ENCODE measurements at places on chromosomes 4 and X. TPM values are rescaled to one million over a fixed set of nuclear protein-coding genes. Genes with fewer than 3 reads are reported as not detected.

Gene KCNE5
- not detected for total RNA-seq

Gene HHIP
- total RNA-seq: 19.3 TPM

Gene SH3D19
- 116 TPM for total RNA-seq

DNA sequence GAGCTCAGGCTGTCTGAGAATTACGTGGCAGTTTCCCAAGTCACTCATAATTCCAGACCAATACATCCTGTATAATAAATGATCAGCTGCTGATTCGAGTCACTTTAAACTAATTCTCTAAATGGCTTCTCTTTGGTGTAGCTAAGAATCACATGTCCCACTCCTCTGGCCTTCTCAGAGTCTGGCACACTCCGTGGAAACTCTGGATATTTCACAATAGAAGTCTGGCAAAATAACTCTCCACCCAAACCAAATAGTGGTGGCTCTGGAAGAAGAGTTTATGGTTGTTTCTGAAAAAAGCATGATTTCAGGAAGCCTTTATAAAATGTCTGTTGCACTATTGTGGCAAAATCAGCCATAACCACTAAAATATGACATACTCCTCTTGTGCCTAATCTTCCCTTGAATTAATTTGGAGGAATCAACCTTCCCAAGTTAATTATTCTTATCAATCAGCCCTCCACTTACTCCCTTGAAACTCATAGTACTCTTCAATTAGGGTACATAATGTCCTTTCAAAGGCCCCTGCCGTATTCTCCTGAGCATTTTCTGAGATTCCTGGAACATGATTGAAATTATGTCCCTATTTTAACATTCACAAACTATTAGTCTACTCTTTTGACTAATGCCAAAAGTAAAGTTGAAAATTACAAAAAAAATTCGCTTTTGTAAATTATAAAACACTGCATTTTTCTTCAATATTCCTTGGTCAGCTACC lies 991.6 kb downstream of the FAT4 start:
- H3K27me3 ChIP-seq: no peaks in the 10 kb centered on the region
- no peak overlapping the region for H3K4me3 ChIP-seq
- H3K27ac ChIP-seq: no peak overlapping the region
- H3K36me3 ChIP-seq: no peaks in the 10 kb centered on the region
- no peaks in the 10 kb centered on the region for H3K4me1 ChIP-seq
- no peak for DNase-seq

DNA sequence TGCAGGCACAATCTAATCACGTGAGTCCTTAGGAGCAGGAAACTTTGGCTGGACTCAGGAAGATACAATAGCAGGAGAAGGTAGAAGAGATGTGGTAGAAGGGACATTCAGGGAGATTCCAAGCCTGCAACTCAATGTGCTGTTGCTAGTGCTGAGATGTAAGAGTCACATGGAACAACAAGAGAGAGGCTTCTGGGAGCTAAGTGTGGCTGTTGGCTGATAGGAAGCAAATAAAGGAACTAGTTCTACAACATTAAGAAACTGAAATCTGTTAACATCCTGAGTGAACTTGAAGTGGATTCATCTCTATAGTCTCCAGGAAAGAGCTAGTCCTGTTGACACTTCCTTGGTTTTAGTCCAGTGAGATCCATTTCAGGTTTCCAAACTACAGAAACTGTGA lies 1207.4 kb downstream of the ADGRL3 start:
- H3K27ac ChIP-seq: no peak overlapping the region
- H3K4me1 ChIP-seq: no peaks in the 10 kb centered on the region
- H3K27me3 ChIP-seq: no peaks in the 10 kb centered on the region

DNA sequence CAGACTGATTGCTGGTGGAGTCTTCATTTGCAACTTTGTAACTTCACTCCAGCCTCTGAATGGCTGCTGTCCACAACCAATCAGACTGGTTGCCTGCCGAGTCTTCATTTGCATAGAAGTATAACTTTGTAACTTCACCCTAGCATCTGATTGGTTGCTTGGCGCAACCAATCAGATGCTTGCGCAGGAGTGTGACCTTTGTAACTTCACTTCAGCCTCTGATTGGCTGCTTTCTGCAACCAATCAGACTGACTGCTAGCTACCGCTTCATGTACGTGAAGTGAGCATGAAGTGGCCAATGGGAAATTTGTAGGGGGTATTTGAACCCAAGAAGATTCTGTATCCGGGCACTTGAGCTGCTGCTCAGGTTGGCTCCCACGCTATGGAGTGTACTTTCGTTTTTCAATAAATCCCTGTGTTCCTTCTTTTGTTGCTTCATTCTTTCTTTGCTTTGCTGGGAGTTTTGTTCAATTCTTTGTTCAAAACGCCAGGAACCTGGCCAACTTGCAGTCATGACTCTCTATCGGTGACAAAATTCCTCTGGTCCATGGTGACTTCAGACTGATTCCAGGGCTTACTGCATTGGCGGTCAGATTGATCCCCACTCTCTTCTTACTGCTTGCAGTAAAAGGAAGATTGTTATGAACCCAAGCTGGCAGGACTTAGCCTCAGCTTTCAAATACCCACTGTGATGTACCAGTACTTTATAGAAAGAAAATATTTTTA lies 46.4 kb upstream of the FGG start:
- no peak overlapping the region for H3K27ac ChIP-seq
- no peaks in the 10 kb centered on the region for H3K36me3 ChIP-seq
- no peak overlapping the region for H3K4me3 ChIP-seq
- no peaks in the 10 kb centered on the region for H3K4me1 ChIP-seq
- no peak for DNase-seq

All from upper lobe of left lung (tissue), 6 donors.